NCI-H187 (cell line): ENCODE measurements at places on chromosomes 4 and X.

GRCh38 chrX:154515090-154515965 is 704 bp downstream of the FAM3A start:
- no peak for DNase-seq

- no peak for DNase-seq
Measured at GRCh38 chr4:75513526-75514130, 575 bp downstream of the RCHY1 start.

GRCh38 chr4:124486423-124486822 is 226.1 kb downstream of the ANKRD50 start:
- no peak for DNase-seq

DNA sequence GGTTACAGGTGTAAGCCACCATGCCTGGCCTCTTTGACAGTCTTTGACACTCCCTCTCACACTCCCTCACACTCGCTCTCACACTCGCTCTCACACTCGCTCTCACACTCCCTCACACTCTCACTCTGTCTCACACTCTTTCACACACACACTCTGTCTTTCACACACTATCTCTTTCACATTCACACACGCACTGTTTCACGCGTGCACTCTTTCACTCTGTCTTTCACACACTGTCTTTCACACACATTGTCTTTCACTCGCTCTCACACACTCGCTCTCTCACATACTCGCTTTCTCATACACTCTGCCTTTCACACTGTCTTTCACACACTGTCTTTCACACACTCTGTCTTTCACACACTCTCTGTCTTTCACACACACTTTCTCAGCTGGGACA is 167.1 kb upstream of the CXCL13 start:
- DNase-seq, result no peak

DNA sequence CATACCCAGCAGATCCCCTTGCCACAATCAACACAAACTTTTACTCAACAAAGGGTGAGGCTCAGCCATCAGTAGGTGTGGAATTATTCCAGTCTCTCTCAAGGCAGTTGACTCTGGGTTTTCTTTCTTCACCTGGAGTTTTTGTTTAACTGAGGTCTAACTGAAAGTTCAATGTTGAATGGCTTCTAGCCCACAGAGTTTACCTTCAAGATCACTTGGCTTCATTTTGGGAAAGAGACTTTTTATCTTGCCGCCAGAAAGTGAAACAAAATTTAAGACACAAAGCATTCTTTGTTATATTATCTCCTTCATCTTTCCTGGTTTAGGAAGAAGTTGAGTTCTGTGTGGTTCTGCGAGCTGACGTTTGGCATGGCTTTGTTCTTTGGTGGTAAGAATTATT is 83.8 kb upstream of the RASGEF1B start:
- DNase-seq, result no peak
